ENCODE measurements at places on chromosomes 3 and 15. TPM values are rescaled to one million over a fixed set of nuclear protein-coding genes. Genes with fewer than 3 reads are reported as not detected.
A peak's percentile ranks its signal among the peaks of the same experiment; 100 is the strongest.

GAP43 gene
- 5.6 TPM for polyA plus RNA-seq

C3orf85 gene
- not detected for polyA plus RNA-seq

LMAN1L gene
- polyA plus RNA-seq = 0.33 TPM

COL6A6 gene
- polyA plus RNA-seq = 0.04 TPM

GOLGA8G gene
- not detected for polyA plus RNA-seq

IGSF11 gene
- polyA plus RNA-seq = 0.99 TPM

GRAMD1C gene
- 2.3 TPM for polyA plus RNA-seq

CGNL1 gene
- 12.7 TPM for polyA plus RNA-seq

ECE2 gene
- polyA plus RNA-seq = 0.49 TPM

GRCh38 chr15:74866090-74866489, 7.1 kb downstream of the SCAMP2 start:
- DNase-seq = no peak

GRCh38 chr15:64144565-64145281, 6.8 kb upstream of the SNX22 start:
- no peak for DNase-seq

DNA sequence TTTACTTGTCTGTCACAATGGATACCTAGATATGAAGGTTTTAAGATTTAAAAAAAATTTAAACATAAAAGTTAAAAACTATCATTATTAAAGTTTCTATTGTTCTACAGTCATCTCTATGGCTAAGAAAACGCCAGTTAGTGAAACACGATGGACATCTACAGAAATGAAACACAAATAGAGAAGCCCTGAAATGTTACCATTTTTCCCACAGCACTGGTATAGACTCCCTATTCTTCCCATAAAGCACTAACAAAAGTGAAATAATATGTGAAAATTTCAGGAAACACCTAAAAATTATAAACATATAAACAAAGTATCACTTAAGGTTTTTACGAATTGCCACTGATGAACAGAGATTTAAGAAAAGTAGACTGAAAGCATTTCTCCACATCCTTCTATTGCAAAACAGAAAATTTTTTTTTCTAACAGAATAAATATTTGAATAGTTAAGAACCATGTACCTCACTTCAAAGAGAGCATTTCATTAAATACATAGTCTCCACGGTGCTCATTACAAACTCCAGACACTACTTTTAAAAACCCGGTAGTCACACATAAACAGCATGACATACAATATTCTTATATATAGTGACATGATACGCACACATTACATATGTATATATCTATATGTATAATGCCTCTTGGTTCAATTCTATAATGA, 7.1 kb upstream of the NEK10 start:
- DNase-seq = no peak

DNA sequence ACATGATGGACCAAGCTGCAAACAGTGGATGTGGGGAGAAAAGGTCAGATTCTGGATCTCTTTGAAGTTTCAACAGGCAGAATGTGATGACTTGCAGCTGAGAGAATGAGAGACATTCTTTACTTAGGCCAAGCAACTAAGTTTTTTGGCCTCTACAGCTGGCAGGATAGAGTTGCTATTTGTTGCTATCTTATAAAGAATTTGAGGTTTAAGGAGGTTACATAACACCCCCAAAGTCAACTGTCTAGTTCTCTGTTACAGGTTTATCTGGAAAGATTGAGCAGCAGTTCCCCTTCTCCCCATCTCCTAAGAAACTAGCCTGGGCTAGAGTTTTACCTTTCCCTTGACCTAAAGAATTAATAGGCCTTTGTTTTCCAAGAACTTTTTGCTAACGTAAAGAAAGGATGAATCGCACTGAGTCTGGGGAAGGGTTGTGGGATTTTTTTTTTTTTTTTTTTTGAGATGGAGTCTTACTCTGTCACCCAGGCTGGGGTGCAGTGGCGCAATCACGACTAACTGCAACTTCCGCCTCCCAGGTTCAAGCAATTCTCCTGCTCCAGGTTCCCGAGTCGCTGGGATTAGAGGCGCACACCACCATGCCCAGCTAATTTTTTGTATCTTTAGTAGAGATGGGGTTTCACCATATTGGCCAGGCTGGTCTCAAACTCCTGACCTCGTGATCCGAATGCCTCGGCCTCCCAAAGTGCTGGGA, 26.6 kb upstream of the SLMAP start:
- DNase-seq = no peak

DNA sequence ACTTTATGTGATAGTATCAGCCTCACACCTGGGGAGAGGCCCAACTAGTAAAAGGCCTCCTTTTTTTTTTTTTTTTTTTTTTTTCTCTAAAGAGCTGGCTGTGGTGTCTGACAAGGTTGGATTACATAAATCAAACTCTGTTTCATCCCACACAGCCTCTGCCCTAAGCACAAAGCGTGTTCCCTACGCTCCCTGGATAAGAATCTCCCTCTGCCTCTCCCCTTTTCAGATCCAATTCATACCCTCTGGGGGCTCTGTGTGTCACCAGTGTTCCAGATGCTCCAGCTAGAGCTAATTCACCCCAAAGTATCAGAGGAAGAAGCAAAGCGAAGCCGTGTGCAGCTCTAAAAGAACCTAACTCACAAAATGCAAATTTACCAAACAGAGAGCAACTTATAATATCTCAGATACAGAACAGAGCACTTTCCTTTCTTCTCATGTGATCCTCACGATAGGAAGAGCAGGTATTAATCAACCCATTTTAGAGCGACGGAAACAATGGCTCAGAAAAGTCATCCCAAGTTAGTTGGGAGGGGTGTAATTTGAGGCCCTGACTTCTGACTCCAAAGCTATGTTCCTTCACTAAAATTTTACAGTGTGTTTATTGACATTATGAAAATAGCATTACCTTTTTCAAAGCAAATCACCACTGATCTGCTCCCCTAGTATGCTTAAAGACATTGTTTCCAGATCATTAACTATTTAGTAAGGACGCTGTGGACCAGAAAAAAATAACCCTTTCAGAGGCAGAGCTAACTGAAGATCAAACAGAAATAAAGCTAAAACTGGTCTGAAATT, 12.4 kb downstream of the BMF start:
- no peak for DNase-seq

DNA sequence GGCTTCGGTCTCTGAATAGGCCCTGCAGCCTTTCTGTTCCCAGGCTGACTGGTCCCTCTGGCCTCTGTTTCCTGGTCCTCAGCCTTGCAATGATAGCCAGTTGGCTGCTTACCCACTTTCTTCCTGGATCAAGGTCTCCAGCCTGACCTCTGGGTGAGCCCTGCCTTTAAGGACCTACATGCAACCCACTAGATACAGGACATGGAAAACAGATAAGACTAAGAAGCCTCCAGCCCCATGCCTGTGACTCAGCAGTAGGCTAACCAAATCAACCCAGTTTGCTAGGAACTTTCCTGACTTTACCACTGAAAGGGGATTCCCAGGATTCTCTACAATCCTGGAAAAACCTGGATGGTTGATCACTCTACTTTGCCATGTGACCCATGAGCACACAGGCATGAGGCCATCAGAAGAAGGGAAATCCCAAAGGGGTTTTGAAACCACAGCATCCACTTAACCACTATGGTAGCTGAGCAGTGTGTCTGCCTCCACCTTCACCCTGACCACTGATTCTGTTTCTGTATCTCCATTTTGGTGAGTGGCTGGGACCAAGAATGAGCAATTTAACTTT, 188.1 kb downstream of the CHST2 start:
- DNase-seq = no peak

DNA sequence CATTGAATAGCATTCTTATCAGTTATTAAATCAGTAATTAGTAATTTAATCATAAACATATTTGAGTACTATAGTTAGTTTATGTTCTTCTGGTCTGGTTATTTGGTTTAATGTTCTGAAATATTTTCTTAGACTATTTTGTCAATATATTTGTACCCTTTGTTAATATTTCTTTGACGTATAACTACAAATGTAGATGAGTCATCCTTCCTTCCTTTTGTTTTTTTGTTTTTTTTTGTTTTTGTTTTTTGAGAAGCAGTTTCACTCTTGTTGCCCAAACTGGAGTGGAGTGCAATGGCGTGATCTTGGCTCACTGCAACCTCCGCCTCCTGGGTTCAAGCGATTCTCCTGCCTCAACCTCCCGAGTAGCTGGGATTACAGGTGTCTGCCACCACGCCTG, 17.4 kb upstream of the EIF3J start:
- no peak for DNase-seq

DNA sequence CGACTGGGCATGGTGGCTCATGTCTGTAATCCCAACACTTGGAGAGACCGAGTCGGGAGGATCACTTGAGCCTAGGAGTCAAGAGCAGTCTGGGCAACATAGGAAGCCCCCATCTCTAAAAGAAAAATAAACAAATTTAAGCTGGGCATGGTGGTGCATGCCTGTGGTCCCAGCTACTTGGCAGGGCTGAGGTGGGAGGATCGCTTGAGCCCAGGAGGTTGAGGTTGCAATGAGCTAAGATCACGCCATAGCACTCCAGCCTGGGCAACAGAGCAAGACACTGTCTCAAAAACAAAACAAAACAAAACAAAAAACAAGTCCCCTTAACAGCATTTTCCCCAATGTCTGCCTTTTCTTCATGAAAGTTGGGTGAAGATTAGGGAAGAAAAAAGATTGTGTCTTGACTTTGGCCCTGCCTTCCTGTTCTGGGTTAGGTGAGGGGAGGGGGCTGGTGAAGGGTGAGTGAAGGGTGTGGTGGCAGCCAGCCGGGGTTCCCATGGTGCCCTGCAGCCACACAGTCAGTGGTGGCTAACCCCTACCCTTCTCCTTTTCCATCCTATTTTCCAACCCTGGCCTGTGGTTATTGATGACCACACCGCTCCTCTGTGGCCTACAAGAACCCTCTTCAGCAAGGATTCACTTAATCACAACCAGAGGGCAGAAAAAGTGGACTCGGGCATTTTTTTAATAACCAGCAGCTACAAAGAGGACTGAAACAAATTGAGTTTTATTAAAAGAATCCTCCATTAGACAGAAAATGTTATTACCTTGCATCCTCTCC, 28.4 kb upstream of the SMAD3 start:
- DNase-seq = no peak

DNA sequence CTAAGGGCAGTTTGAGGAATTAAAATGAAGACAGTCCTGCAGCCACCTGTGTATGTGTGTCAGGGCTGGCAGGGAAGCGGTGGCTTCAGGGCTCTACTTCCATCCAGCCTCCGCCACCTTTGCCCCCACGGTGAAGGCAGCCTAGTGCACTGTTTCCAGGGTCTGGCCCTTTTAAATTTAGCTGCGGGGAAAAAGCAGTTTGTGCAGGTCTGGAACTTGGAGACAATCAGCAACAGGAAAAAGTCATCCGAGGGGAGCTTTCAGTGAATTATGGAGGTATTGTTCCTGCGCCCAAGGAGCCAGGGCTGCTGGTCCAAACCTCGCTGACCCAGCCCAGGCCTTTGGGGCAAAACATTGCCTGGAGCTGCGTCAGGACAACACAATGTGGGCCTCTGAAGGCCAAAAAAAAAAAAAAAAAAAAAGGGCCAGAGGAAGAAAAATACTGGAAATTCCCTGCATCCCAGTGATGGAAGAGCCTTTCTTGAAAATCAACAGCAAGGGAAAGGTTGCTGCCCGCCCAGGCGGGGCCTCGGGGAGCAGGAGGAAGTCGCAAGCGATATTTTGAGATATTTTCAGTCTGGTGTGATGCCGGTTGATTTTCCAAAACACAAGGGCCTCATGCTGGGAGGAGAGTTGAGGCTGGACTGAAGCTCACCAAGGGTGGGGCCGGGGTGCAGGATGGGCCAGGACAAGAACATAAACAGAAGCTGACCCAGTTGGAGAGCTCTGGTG, 25.5 kb upstream of the FGD5 start:
- no peak for DNase-seq

GRCh38 chr15:88688394-88688933, 49.6 kb downstream of the ISG20 start:
- DNase-seq = no peak

DNA sequence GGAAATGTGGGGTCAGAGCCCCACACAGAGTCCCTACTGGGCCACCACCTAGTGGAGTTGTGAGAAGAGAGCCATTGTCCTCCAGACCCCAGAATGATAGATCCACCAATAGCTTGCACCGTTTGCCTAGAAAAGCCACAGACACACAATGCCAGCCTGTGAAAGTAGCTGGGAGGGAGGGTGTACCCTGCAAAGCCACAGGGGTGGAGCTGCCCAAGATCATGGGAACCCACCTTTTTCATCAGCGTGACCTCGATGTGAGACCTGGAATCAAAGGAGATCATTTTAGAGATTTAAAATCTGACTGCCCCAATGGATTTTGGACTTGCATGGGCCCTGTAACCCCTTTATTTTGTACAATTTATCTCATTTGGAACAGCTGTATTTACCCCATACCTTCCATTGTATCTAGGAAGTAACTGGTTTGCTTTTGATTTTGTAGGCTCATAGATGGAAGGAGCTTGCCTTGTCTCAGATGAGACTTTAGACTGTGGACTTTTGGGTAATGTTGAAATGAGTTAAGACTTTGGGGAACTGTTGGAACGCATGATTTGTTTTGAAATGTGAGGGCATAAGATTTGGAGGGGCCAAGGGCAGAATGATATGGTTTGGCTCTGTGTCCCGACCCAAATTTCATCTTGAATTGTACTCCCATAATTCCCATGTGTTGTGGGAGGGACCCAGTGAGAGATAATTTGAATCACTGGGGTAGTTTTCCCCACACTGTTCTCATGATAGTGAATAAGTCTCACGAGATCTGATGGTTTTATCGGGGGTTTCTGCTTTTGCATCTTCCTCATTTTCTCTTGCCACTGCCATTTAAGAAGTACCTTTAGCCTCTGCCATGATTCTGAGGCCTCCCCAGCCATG, 49.0 kb downstream of the CD200 start:
- DNase-seq = no peak

GRCh38 chr15:47588958-47589357, 128.3 kb upstream of the SEMA6D start:
- no peak for DNase-seq

DNA sequence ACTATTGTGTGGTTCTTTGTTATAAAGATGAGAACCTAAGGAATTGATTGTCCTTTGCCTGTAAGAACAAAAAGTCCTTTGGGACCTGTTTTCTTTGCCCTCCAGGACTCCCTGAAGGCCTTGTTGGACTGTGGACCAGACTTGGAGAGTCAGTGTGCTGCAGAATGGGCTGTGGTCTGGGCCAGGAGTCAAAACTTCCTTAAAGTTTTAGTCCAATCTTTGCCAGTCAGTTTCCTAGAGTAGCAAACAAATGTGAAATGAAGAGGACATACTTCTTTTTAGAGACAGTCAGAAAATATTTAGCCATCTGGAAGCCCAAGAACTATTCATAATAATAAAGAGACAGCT, 45.4 kb downstream of the PDE8A start:
- DNase-seq = no peak

- DNase-seq = no peak
These were observed 984 bp downstream of the CCR5 start for GRCh38 chr3:46371519-46372340.

GRCh38 chr3:119025171-119025795, 9.4 kb downstream of the IGSF11 start:
- DNase-seq = no peak

GRCh38 chr3:20528180-20528770, 342.3 kb upstream of the SGO1 start:
- DNase-seq = peak; percentile 40

GRCh38 chr15:44706946-44707636, 4.0 kb downstream of the PATL2 start:
- no peak for DNase-seq

GRCh38 chr15:41936649-41937567, 35.4 kb downstream of the EHD4 start:
- DNase-seq = no peak
